ENCODE measurements at places on chromosomes 1 and 21. TPM values are rescaled to one million over a fixed set of nuclear protein-coding genes. Genes with fewer than 3 reads are reported as not detected.

DNA sequence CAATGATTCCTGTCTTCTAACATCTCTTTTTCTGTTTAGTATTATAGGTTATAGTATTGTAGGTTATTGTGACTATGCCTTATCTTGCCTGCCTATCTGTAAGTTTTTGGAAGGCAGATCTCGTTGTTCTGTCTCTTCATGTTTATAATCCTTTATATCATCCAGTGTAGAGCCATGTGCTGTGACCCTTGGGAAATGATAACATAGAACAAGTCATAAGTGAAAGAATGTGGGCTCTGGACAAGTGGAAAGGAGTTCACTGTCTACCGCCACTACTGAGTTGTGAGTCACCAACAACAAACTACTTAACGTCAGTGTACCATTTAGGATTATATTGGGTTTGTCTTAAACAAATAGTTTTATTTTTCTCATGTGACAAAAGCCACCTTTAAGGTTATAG, 139.3 kb downstream of the LYPLAL1 start:
- DNase-seq = no peak

DNA sequence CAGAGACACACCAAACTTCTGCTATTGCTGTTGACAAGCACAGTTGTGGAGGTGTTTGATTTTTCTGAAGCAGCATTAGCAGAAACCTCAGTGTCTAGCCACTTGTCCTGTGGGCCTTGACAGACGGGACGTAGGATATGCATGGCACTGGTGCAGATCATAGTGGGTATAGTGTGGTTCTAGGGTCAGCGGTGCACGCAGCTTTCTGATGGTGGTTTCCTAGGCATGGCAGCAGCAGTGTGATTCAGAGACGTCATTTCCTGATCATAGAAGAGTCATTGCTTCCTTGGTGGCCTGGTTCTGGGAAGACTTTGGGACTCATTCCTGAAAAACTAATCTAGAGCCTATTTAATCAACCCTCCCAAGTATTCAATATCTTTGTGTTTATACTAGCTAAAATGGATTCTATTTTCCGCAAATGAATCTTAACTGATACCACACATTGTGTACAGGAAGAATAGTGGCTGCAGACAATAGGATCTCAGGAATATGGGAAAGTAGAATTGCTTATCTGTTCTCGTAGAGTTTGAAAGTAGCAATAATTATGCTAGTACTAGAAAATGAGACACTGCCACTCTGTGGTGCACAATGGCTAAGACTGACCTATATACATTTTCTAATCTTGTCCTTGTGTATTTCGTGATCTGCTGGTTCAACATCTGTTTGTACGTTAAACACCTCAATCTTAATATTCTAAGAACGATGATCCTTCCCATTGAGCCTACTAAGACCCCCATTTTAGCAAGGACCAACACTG, 2.8 kb upstream of the USP1 start:
- no peak for DNase-seq

GRCh38 chr1:63143482-63143881, 178.9 kb upstream of the FOXD3 start:
- no peak for DNase-seq

DNA sequence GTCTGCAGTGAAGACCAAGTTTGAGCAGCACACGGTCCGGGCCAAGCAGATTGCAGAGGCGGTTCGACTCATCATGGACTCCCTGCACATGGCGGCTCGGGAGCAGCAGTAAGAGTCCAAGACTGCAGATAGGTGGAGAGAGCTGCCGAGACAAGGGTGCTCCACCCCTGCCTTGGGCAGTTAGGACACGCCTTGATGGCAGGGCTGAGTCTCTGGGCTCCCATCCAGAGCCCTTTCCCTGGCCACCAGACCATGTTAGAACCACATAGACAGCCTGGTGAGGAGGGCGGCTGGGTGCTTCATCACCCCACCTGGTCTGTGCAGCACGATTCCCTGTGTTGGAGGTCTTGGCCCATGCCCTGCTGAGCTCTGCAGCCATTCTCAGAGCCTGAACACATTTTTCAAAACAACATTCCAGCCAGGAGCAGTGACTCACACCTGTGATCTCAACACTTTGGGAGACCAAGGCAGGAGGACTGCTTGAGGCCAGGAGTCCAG, 17.3 kb upstream of the MIIP start:
- DNase-seq = no peak

- no peak for DNase-seq
Observed at GRCh38 chr1:180278596-180279395, 48.7 kb downstream of the LHX4 start.

DNA sequence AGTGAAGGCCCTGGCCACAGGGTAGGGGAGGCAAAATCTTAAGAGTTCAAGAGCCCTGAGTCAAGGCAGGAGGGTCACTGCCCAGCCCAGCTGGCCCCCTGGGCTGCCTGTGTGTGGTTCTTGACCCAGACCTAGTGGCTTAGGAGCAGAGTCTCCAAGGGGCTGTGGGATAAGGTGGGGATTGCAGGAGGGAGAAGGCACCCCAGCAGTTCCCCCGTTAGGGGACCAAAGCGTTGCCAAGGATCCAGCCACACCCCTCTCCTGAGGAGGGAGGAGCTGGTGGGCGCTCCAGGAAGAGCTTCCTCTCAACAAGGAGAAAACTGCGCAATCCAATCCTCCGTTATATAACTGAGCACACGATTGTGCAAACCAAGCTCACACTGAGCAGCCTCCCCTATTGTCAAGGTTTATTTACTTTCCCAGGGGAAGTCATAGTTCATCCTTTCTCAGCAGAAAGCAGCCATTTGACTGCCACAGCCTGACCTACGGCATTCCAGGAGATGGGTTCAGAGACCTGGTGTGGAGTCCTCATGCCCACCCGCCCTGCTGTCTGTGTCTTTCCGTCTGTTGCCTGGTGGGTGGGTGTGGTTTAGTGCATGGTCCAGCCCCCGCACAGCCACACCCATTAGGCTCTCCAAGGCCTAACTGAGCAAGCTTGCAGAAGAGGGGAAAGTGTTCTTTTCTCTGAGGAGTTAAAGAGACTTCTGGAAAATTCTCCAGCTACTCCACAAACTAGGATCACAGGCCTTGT, 3.5 kb downstream of the EPHX1 start:
- no peak for DNase-seq

GRCh38 chr1:165050246-165050645, 306.3 kb downstream of the LMX1A start:
- DNase-seq = no peak

DNA sequence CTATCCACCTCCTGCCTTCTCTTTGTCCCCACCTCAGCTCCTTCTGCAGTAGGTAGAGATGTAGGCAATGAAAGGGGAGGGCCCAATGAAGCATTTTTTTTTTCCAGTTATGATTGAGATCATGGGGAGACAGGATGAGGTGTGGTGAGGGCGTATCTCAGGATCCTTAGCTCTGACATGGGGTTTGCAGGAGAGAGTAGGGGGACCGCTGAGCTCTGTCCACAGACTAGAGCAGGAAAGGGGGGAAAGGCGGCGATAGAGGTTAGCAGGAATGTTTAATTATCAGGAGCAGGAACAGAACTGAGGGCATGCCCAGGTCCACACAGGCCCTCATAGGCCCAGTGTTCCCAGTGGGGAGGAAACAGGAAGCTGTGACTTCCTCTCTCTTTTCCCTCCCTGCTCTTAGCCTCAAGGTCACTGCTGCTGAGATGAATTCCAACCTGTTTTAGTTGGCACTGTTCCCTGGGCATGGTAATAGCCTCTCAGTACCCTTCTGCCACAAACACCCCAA, 901 bp upstream of the RXFP4 start:
- peak; percentile 16 for DNase-seq

GRCh38 chr21:35783721-35784120, 276.6 kb downstream of the SETD4 start:
- no peak for DNase-seq

DNA sequence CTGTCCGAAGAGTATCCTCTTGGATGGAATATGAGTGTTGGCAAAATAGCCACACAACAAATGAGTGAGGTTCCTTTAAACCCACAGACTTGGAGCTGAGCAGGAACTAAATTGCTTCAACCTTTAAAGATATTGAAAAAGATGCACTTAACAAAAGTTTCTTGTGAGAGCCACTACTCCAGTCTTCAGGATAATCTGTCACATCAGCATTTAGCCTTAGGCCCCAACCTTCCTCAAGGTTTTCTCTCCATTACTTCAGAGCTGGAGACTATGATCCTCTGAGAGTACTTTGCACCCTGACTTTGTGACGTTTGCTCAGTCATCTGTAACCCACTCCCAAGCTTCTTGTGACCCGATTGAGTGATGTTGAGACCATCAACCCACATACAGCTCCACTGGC, 212.8 kb downstream of the LRRC40 start:
- no peak for DNase-seq

DNA sequence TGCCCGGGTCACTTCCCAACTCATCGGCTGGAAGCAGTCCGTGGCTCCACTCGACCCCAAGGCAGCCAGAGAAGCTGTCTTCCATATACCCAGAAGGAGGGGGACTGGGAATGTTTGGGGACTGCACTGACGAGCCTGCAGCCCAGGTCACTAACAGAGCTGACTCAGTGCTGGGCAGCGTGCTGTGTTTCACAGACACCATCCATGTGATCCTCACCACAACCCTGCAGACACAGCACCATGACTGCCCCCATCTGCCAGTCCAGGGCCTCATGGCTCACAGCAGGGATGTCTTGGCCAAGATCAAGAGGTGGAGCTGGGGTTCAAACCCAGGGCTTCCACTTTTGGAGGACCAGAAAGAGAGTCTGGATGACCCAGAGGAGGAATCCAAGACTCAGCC, 67.9 kb downstream of the KLHDC7A start:
- DNase-seq = no peak

DNA sequence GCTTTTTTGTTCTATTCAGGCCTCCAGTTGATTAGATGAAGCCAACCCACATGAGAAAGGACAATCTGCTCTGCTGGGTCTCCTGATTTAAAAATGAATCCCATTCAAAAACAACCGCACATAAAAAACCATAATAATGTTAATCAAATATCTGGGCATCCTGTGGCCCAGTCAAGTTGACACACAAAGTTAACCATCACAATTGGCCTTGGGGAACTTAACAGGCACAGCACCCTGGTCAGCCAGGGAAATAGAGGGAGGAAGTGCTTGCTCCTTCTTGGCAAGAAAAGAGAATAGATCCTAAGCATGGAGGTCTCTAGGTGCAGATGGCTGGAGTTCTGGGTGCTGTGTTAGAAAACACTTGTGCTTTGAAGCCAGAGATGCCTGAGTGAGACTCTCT, 109.6 kb upstream of the OLIG2 start:
- DNase-seq = no peak

GRCh38 chr1:175120511-175120910, 52.9 kb downstream of the TNN start:
- DNase-seq = no peak

DNA sequence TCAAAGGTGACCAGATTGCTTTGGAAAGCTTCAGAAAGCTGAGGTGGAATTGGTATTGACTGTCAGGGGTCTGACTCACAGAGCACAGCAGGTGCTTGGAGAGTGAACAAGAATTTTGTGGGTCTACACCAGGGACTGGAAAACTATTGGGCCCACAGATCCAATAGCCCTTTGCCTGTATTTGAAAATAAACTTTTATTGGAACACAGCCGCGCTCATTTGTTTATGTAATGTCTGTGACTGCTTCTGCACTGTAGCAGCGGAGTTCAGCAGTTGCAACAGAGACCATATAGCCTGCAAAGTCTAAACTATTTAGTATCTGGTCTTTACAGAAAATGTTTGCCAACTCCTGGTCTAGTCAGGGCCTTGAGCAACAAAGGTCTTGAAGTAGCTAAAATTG, 315.6 kb downstream of the NFIA start:
- DNase-seq = no peak

DNA sequence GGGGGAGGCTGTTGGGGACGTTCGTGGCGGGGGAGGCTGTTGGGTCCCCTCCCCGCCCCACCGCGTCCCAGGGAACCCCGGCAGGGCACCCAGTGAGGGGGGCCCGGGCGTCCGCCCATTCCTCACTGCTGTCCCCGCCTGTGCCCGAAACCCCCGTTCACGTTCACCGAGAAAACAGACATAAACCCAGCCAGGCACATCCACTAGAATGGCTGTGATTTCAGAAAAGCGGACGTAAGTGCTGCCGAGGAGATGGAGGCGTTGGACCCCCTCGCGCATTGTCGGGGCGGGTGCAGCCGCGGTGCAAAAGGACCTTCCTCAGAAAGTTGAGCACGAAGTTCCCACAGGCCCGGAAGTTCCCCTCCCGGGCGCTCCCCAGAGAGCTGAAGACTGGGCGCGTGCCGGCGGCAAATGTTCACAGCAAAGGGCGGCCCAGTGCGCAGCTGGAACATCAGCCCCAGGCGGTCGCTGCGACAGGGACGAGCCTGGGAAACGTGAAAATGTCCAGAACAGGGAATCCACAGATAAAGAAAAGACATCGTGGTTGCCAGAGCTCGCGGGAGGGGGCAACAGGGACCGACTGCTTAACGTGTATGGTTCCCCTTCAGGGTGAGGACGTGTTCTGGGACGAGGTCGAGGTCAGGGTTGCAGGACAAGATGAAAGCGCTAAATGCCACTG, 18.5 kb upstream of the SAMD11 start:
- DNase-seq = peak; percentile 27

DNA sequence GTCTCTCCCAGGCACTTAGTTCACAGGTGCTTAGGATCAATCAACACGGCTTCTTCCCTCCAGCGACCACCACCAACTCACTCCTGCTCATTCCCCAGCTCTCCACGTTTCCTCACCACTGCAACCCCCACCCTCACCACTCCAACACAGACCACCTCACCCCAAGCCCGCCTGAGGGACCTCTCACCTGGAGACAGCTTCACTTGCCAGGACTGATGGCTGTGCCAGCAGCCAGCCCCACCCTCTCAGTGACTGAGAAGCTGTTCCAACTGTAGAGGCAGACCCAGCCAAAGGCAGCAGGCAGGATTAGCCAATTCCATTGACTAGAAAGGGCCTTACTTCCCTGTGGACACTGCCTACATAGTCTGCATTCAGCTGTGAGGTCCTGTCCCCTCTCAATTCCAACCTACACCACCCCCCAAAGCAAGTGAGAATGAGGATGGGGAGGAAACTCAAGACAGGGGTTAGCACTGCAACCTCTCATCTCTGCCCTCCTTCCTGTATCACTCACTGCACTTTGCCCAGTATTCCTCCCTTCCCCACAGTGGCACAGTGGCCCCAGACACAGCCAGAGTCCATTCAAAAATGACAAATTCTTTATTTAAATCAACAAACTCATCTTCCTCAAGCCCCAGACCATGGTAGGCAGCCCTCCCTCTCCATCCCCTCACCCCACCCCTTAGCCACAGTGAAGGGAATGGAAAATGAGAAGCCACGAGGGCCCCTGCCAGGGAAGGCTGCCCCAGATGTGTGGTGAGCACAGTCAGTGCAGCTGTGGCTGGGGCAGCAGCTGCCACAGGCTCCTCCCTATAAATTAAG, 7.6 kb downstream of the TAGLN2 start:
- DNase-seq = no peak

GRCh38 chr1:151325646-151326429, 1.4 kb downstream of the PI4KB start:
- no peak for DNase-seq

Gene FMO3
- total RNA-seq = not detected

Gene C1QA
- not detected for total RNA-seq

Gene SIM2
- total RNA-seq = 1.8 TPM

Gene MMEL1
- 1.00 TPM for total RNA-seq

Gene CD1C
- not detected for total RNA-seq

Gene COL8A2
- not detected for total RNA-seq

Gene CLIC6
- 0.14 TPM for total RNA-seq

Gene TCHHL1
- not detected for total RNA-seq

Gene NAV1
- 2.2 TPM for total RNA-seq

Gene FCGR1A
- total RNA-seq = not detected

Gene TRIM45
- total RNA-seq = 0.69 TPM

Gene CFHR5
- not detected for total RNA-seq

Gene TLCD4
- total RNA-seq = 0.21 TPM

Gene ZFP69
- 3.9 TPM for total RNA-seq

All from activated CD4-positive, alpha-beta memory T cell treated with anti-CD3 and anti-CD28 coated beads for 36 hours (primary cell).